ENCODE measurements at places on chromosomes 12 and 14.

- DNase-seq, result no peak
Measured at GRCh38 chr14:55316564-55316963, 45.3 kb downstream of the FBXO34 start.

GRCh38 chr12:38373784-38374183 is 57.2 kb downstream of the ALG10B start:
- DNase-seq, result no peak

GRCh38 chr12:64618953-64619590 is 8.8 kb downstream of the RASSF3 start:
- DNase-seq, result peak; percentile 77

DNA sequence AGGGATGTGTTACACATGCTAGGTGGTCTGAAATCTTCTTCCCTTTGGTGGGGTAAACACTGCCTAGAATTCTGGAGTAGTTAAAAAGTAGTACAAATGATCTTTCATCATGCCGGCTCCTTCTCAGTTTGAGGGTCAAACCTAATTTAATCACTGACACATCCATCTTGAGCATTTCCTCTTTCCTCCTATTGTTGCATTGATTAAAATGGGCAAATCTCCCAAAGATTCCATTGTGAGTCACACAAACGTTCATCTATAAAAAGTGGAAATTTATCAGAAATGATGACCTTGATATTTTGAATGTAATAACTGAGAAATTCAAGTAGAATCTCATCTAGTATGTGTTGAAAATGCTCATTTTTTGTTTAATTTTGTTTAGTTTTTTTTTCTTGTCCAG is 996.0 kb downstream of the NRXN3 start:
- no peak for DNase-seq

DNA sequence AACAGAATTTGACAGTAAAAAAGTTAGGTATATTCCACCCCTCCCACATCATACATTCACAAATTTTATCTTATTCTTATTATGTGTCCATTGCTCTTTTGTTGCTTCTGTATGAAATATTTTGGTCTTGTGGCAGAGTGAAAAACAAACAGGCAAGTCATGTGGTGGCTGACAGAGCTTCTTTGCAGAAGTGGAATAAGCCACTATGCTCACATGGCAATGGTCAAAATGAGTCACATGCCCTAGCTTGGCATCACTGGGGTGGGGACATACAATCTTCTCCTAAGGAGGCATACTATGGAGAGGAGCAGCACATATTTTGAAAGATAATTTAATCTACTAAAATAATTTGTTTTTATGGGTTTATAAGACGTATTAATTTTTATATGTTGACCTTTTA is 27.7 kb upstream of the CMA1 start:
- DNase-seq, result no peak

DNA sequence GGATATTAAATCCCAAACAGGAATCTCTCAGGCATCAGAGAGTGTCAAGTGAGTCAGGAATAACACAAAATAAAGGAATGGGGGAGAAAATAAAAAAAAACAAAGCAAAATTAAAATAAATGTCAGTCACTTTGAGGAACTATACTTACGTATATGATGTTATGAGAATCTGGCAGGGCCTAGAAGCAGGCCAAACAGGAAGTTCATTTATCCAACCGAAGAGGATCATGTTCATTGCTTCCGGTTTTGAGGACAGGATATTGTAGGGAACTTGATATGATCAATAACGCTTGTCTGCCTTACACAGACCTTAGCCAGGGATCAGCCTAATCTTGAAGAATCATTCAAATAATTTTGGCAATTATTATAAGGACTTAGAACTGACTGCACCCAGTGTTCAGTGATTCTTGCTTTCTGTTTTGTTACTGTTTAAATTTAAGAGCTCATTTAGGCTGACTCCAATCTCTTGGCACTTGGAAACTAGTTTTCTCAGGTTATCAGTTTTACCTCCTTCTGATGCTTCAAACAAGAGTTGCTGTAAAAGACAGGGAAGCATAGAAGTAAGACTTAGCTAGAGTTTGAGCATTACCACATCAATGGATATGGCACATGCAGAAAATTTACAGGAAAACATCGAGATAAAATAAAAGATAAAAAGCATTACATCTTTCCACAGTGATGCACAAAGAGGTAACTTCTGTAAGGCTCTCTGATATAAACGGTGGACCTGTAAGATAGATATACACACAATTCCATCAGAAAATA is 53.4 kb downstream of the ZFC3H1 start:
- DNase-seq, result no peak

DNA sequence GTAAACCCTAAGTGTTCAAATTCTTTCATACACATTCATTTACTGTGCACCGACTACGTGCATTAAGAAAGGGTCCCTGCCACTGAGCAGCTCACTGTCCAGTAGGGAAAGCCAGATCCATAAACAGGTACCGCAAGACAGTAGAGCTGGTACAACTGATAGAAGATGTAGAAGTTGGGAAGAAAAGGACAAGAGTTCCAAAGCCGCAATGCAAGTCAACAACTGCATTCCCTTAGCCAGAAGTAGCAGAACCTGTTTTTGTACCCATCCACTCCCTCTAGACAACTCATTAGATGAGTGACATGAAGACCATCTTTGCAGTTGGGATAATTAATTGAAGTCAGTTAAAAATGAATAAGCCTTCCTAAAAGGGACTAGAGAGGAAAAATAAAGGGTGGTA is 1.3 kb downstream of the SENP1 start:
- no peak for DNase-seq

DNA sequence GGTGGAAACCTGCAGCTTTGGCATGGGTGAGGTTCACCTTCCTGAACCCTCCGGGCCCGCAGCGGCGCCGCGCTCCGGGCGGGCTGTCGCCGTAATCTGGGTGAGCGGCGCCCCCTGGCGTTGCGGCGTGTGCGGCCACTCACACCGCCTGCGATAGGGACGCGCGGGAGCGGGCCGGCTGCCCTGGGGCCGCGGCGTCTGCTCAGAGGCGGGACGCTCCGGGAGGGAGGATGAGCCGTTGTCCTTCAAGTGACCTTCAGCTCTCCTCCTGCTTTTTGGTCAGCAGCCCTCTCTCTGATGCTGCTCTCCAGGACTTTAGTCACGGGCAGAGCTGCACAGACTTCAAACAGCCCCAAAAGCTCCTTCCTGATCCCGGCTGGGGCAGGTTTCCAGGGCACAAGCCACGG is 211.7 kb upstream of the FKBP4 start:
- no peak for DNase-seq
